ENCODE measurements at places on chromosomes 6 and 20. TPM values are rescaled to one million over a fixed set of nuclear protein-coding genes. Genes with fewer than 3 reads are reported as not detected.

CD109 gene
- 29.8 TPM for total RNA-seq

GNAS-AS1 gene
- 1.7 TPM for total RNA-seq

SDC4 gene
- 114 TPM for total RNA-seq

NOX3 gene
- not detected for total RNA-seq

PSMB1 gene
- 113 TPM for total RNA-seq

TAF4 gene
- total RNA-seq, result 13.2 TPM

SLC2A10 gene
- total RNA-seq, result 13.9 TPM

RTEL1 gene
- 35.5 TPM for total RNA-seq

SLC9A8 gene
- total RNA-seq, result 12.5 TPM

BCAS1 gene
- 2.5 TPM for total RNA-seq

PTPRK gene
- total RNA-seq, result 50.6 TPM

FOXP4 gene
- 36.2 TPM for total RNA-seq

IPCEF1 gene
- 4.7 TPM for total RNA-seq

TEAD3 gene
- total RNA-seq, result 78.0 TPM

FAM184A gene
- total RNA-seq, result 3.8 TPM

CRISP2 gene
- total RNA-seq, result not detected

RAB44 gene
- 0.29 TPM for total RNA-seq

PPP1R3G gene
- total RNA-seq, result 5.3 TPM

PRRT1 gene
- 7.0 TPM for total RNA-seq

ZSCAN23 gene
- total RNA-seq, result 2.9 TPM

SMOC2 gene
- total RNA-seq, result 369 TPM

ADGRB3 gene
- total RNA-seq, result 6.1 TPM

PKIB gene
- total RNA-seq, result 2.5 TPM

IL20RA gene
- not detected for total RNA-seq

NKAIN4 gene
- not detected for total RNA-seq

NCOA7 gene
- 57.1 TPM for total RNA-seq

SIRPD gene
- total RNA-seq, result 0.42 TPM

CALHM6 gene
- total RNA-seq, result 5.7 TPM

KHDC1L gene
- total RNA-seq, result not detected

Data from aorta (tissue), 5 donors.